AG10803 (cell line): ENCODE measurements at places on chromosomes 13 and 19.

DNA sequence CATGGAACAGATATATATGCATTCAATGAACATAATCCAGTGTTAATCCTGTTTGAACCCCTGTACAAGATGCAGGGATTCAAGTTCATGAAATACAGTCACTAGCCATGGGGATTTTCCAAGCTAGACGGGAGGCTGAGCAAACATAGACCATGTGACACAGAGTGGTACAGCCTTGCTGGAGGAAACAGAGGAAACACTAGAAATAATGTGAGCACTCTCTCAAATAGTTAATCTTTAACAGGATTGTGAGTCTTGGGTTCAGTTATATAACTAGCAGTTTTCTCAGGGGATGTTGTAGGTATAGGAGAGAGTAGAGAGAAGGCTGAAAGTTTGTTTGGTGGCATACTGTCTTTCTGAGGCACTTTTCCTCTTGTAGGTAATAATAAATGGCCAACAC lies 13.9 kb upstream of the LGALS16 start:
- no peak for DNase-seq

DNA sequence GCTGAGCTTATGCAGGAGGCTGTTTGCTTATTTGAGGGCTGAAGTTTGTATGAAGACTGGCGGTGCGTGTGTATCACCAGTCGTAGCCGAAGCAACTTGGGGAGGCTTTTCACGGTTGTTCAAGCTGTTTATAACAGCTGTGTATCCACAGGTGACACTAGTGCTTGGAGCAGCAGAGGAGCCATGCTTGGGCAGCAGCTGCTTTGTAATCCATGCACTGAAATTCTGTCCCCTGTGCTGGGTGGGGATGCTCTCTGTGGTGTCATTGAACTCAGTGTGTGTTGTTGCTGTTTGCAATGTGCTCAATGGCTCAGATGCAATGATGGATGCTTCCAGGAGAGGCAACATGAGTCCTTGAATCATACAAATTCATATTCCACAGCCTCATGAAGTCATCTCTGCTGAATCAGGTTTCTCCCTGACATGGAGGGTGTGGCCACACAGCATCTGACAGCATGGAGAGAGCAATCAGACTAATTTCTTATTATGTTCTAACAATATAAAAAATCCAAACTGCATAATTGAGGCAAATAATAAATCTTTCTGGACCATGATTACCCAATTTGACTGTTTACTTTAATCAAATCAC lies 18.8 kb upstream of the GTF3A start:
- DNase-seq: no peak

DNA sequence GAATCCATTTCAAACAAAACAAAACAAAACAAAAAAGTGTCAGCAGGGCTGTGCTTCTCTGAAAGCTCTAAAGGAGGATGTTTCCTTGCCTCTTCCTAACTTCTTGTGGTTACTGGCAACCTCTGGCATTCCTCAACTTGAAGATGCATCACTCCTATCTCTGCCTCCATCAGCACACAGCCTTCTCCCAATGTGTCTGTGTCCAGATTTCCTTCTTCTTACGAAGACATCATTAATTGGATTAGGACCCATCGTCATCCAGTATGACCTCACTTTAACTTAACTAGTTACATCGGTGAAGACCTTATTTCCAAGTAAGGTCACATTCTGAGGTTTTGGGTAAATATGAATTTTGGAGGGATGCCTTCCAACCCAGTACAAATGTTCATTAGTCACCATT lies 33.8 kb upstream of the GTF2F2 start:
- peak; percentile 91 for DNase-seq

- DNase-seq: peak; percentile 77
Observed at GRCh38 chr19:29681422-29682235, 16.4 kb downstream of the PLEKHF1 start.

DNA sequence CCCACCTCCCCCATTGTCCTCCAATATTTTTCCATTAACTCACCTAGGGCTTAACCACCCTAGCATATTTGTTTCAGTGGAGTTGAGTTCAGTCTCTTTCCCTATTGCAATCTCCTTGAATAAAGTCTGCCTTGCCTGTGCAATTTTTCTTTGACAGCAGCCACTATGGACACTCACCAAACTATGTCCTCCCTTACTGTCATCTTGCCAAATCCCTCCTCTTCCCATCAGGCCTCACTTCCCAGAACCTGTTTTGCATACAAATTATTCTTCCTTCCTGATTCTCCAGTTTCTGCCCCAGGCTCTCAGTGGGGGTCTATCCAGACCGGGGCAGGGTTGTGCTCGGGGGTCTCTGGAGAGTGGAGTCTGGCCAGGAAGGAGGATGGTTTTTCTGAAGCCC lies 2.2 kb upstream of the LYPD5 start:
- no peak for DNase-seq

DNA sequence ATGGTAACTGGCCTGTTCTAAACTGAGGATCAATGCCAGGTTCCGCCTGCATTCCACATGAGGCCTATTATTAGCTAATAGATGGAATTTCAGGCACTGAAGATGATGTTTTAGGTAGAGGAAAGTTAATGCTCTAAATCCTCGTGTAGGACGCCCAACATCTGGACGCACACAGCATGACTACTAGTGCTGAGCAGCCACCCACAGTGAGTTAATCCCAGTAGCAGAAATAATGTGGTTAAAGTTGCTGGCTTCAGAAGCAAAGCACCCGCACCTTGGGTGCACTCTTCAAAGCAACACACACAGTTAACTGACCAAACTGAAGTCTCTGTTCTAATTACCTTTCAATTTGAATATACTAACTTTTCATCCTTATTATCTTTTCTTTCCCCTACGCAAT lies 150.6 kb downstream of the DIAPH3 start:
- DNase-seq: no peak
